ENCODE measurements at places on chromosomes 5 and 9.
A peak's percentile ranks its signal among the peaks of the same experiment; 100 is the strongest.

GRCh38 chr9:2130941-2131340 is 115.8 kb downstream of the SMARCA2 start:
- DNase-seq = no peak

GRCh38 chr9:133731876-133732638 is 6.1 kb downstream of the SARDH start:
- peak; percentile 26 for DNase-seq

GRCh38 chr5:158174918-158175851 is 316.2 kb upstream of the CLINT1 start:
- peak; percentile 82 for DNase-seq

DNA sequence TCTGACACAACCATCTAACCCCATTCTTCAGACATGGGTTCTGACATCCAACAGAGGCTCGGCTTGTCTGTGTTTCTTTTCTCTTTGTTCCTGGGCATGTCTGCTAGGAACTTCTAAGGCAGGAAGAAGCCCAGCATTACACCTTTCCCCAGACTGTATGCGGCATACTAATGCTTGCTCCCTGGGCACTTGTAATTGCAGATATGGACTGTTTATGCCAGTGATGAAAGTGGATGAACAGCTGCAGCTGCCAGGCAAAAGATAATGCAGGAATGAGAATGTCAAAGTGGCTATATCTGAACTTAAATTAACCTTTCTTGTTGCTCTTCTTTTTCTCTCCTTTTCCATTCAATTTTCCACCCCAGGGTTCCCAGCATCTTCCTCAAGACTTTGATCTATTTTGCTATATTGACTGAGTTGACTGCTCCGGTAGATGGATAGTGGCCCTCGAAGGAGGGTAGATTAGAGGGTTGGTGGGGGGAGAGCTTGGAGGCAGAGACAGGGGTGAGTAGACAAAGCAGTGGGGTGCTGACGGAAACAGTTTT is 344.4 kb downstream of the MAN2A1 start:
- DNase-seq = no peak

DNA sequence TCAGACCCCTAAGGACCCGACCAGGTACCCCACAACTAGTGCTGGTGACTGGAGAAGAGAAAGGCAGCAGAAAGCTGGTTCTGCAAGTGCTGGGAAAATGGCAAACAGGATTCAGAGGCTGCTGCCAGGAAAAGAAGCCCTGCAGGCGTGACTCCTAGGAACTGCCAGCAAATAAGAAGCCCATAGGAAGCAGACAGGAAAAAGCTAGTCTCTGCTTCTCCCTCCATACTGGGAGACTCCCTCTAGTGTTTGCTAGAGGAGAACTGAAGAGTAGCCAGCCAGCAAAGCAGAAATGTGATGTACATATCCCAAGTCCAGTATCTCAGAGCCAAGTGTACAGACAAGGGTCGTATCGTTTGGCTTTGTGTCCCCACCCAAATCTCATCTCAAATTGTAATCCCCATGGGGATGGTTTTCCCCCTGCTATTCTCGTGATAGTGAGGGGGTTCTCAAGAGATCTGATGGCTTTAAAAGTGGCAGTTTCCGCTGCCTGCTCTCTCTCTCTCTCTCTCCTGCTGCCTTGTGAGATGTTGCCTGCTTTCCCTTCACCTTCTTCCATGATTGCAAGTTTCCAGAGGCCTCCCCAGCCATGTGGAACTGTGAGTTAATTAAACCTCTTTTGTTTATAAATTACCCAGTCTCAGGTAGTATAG is 38.1 kb upstream of the TUSC1 start:
- no peak for DNase-seq

DNA sequence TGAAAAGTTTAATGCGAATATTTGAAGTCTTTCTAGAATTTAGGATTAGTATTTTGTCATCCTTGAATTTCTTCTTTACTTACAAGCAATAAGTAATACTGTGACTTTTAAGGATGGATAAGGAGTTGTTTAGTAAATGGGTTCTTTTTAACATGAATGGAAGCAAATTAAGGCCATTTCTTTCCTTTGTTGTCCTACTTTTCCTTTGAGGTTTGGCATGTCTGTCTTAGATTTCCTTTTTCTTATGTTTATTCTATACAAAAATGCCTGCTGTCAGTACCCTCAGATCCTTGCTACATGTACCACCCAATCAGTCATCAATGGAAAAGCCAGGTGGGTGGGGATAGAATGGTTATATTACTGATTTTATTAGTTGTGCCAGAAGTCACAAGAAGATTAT is 10.2 kb downstream of the STX17 start:
- no peak for DNase-seq

DNA sequence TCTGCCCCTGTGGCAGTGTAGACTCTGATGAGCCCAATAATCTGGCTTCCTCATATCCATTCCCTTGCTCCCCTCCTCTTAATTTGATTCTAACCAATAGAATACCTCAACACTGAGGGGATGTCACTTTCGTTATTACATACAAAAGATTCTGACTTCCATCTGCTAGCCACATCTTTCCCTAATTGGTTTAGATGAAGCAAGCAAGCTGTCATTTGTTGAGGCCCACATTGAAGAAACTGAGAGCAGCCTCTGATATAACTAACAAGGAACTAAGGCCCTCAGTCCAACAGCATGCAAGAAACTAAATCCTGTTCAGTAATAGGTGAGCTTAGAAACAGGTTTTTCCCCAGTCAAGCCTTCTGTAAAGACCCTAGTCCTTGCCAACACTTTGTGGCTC is 5.8 kb downstream of the ADAMTS6 start:
- DNase-seq = no peak

DNA sequence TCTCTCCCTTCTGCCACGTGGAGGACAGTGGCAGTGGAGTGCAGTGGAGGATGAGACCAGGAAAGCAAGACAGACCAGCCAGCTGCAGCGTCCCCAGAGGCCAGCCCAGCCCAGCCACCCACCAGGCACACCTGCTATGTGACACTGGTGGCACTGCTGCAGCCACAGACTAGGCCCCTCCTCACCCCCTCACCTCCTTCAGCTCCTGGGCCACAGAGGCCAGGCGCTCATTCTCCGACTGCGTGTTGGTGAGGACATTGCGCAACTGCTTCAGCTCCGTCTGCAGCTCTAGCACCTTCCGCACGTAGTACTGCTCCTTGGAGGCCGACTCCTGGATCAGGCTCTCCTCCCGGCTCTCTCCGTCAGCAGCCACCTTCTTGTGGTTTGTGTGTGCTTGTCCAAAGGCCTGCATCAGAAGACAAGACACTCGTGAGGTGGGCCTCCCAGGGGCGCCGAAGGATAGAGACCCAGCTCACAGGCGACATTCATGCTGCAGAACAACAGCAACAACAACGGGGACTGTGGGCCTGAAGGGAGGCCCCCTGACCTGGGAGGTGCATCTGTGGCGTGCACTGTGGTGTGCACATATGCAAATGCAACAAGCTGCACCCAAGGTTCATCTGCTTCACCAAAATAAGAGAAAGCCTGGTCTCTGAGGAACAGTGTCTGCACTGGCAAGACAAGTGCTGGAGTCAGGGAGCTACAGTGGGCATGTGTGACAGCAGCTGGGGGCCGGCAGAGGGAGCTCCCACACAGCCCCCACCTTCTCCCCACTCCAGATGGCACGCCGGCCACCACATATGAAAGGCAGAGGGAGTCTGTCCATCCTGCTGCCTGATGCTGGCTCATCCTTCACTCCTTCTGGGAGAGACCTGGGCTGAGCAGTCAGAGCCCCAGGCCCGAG is 35.5 kb downstream of the BICD2 start:
- DNase-seq = peak; percentile 57

DNA sequence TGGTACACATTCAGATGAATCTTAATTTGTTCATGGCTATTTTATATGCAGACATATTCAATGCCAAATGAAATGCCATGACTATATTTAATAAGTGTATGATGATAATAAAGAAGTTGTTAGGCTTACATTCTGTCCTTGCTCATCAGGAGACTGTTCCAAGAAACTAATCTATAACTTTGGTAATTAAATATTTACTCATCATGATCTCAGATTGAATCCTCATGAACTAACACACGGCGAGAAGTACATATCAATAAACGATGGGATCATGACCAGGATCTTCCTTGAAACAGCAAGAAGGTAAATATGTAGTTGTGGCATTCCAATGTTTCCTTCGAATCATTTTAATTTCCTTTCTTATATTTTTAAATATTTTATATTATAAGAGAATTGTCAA is 12.5 kb upstream of the AGGF1 start:
- no peak for DNase-seq

- DNase-seq = no peak
Measured at GRCh38 chr5:97501965-97502305, 318.9 kb upstream of the RIOK2 start.

GRCh38 chr5:150625831-150626746 is 14.4 kb upstream of the SYNPO start:
- no peak for DNase-seq

DNA sequence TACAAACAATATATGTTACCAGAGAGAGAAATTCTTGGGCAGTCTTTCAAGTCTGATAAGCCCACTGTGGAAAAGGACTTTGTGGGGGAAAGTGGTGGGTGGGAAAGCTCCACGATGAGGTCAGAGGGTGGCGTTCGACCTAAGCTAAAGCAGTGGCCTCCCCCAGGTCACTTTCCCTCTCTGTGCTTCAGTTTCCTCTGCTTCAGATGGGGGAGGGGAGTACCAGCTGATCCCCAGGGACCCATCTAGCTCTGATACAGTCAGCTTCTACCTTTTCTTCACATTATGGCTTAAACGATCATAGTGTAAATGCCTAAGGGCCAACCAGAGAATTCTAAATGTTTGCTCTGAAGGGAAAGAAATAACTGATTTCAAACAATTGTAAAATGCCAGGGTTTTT is 36.6 kb upstream of the ARSB start:
- DNase-seq = no peak

GRCh38 chr9:109629615-109630014 is 131.5 kb upstream of the PTPN3 start:
- no peak for DNase-seq

DNA sequence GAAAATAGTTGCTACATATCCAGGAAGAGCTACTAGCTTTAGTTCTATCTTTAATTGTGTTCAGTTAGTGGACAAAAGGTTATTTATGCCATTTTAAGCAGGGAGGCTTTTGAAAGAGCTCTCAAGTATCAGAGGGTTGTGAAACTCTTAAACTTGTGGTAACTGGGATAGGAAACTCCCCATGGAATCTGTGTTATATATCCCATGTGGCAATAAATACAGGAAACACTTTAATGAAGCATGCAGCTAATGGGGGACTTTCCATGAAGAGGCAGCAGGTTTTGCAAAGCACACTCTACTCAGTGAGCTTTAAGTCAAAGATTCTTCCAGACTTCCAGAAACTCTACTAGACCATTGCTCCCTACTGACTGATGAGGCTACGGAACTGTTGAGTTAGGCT is 805.0 kb upstream of the C9orf72 start:
- DNase-seq = no peak

GRCh38 chr9:94002316-94003140 is 47.4 kb upstream of the BARX1 start:
- DNase-seq = peak; percentile 59

GRCh38 chr9:38443181-38443580 is 18.9 kb upstream of the IGFBPL1 start:
- no peak for DNase-seq

- DNase-seq = no peak
Measured at GRCh38 chr5:179860301-179860700, 1.7 kb upstream of the MRNIP start.

GRCh38 chr9:88995200-88995577 is 3.9 kb downstream of the S1PR3 start:
- no peak for DNase-seq

DNA sequence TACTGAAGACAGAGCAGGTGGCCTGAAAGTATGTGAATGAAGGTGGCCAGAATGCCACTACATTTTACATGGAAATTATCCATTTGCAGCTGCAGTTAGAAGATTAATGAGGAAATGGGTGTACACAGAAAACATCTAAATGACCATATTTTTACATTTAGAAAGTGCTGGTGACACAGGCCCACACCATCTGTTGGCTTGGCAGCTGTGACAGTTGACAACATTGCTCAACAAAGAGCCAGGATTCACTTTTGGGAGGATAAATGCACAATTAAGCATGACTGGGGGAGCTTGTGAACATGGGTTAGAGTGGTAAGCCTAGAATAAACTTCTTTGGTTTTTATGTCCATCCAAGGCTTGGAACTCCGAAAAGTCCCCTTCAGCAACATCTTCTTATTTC is 360.5 kb downstream of the KCTD16 start:
- DNase-seq = no peak

DNA sequence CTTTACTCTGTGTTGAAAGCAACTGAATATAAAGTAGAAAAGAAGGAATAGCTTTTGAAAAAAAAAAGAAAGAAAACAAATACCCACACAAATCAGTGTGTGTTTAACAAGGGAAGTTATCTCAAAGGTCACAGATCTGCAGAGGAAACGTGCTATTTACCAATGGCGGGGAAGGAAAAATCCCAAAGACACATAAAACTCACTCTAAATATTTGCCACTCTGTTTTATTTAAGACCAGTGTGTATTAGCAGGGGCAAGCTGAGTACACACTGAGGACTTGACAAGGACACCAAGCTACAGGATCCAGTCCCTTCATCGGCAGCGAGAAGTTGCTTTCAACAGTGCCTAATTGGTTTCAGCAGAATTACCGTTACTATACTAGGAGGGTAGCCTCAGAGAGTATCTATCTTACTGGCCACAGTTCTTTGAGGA is 252.5 kb downstream of the DEPDC1B start:
- DNase-seq = no peak

DNA sequence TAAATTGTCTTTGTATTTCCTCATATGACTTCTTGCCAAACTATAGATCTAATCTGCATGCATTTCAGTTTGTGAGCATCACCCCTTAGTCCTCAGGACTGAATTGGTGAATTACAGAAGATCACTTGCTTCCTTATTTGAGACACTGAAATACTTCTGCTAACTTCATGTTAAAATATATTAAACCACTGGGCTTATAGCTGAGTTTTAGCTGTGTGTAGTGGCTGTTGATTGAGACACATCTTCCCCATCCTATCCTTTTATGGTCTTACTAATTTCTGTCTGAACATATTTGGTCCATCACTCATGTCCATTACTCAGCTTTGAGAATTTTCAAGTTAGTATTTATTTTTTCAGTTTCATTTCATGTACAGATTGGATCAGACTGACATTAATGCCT is 295.9 kb downstream of the PSAT1 start:
- DNase-seq = no peak

GRCh38 chr5:9283473-9283872 is 262.4 kb downstream of the SEMA5A start:
- no peak for DNase-seq

- peak; percentile 93 for DNase-seq
Measured at GRCh38 chr9:34675048-34675714, 12.7 kb upstream of the CCL27 start.

- DNase-seq = no peak
Measured at GRCh38 chr9:93541581-93542349, 34.6 kb upstream of the PHF2 start.

- no peak for DNase-seq
Measured at GRCh38 chr5:99033014-99033900, 104.5 kb upstream of the CHD1 start.

GRCh38 chr9:98530806-98531386 is 177.8 kb downstream of the GABBR2 start:
- DNase-seq = no peak

DNA sequence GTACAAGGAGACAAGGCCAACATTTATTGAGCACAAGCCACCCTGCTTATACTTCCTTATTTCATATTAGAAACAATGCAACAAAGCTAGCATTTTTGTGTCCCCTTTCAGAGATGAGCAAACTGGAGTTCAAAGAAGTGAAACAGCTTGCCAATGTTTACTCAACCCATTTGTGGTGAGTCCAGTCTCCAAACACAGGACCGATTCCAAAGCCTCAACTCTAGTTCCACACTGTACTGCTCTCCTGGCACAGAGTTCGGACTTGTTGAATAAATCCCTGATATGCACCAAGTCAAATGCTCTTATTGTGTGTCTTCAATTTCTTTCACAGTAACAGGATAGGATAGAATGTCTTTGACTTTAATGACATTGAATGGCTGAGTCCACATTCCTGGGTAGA is 604.8 kb upstream of the BRINP1 start:
- no peak for DNase-seq

Measured in suppressor macrophage treated with lipopolysaccharide for 1 hour (primary cell).